ENCODE measurements at places on chromosomes 7 and 10.

DNA sequence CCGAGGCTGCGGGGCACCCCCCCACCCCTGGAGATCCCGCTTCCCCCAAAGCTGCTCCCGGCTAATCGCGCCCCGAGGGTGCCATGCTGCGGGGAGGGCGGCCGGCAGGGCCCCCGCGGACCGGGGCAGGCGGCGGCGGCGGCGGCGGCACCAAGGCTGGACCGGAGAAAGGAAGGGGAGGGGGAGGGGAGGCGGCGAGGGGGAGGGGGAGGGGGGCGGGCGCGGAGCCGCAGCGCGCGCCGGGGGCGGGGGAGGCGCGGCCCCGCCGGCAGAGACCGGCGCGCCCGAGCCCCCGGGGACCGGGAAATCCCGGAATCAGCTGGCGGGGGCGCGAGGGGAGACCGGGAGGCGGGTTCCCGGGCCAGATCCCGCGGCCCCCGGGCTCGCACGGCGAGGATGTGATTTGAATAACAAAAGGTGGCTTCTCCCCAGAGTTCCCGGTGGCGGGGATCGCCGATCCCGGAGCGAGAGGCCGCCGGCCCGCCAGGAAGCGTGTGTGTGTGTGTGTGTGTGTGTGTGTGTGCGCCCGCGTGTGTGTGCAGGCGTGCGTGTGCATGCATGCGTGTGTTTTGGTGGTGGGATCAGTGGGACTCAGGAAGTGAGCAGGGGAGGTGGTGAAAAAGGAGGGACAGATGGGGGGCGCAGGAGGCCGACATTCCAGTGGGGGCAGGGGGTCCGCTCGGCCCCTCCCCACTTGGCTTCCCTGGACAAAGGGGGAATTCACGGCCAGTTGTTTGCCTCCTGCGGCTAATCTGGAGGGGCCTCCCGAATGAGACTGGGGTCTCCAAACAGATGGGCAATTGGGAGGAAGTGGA is 99.5 kb downstream of the HIP1 start:
- DNase-seq = no peak

DNA sequence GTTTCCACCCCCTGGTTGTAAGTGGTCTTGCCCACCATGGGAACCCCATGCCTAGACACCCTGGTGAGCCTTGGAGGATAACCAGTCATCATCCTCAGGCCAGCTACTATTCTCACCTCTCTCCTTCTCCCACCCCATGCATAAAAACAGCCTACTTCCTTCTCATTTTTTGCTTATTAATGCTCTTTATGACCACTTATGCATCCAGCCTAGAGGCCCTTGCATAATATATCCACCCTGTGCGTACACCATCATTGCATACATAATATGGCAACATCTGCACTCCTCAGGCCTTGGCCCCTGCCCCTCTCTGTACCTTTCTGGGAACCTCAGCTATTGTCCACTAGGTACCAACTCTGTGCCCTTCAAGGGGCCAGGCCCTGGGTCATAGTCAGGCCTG is 91.0 kb downstream of the CDH23 start:
- DNase-seq = no peak

DNA sequence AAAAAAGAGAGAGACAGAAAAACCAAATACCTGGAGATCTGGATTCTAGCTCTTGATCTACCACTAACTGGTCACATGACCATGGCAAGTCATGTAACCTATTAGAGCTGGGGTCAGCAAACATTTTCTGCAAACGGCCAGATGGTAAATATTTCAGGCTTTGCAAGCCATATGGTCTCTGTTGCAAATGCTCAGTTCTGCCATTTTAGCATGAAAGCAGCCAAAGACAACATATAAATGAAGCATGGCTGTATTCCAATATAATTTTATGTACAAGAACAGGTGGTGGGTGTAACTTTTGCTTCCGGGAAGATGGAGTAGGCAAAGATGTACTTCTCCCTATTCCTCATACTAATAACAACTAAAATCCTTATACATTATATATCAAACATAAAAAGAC is 6.7 kb downstream of the FRA10AC1 start:
- no peak for DNase-seq

GRCh38 chr7:36185756-36186155 is 32.7 kb downstream of the EEPD1 start:
- DNase-seq = no peak

GRCh38 chr7:108235451-108236061 is 105.4 kb upstream of the LAMB4 start:
- DNase-seq = no peak

GRCh38 chr7:103766660-103767059 is 222.8 kb downstream of the RELN start:
- DNase-seq = no peak

Data from brain pericyte (primary cell).